ENCODE measurements at places on chromosomes 4 and X.

DNA sequence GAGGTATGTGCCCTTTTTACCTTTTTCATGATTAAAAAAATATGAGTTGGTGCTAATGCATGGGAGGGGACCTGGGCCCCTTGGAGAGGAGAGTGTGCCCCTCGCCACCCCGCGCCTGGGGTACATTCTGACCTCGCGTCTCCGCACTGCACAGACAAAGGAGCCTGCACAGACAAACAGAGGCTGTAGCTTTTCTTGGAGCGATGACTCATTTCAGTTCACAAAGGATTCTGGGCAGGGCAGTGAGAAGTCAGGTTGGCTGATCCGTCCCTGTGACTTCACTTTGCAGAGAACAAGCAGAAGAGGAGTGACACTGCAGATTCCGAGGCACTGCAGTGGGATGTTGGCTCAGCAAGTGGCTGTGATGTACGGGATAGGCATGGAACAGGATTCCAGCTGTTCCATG, 82.9 kb downstream of the STOX2 start:
- peak; percentile 65 for DNase-seq

DNA sequence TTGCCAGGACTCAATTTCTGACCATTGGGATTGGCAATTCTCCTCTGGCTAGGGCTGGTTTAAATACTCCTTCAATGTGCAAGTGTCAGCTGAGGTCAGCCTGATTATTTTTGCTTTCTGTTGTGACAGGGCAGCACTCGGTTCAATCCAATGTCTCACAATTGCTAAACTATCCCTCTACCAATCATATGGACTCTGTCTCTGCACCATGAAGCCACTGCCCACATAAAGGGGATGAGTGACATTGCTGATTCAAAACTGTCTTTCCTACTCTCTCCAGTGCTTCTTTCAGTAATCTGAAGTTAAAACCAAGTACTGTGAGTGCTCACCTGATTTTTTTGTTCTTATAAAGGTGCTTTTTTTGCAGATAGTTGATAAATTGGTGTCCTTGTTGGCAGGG, 1030.7 kb downstream of the GLUD2 start:
- DNase-seq, result no peak

DNA sequence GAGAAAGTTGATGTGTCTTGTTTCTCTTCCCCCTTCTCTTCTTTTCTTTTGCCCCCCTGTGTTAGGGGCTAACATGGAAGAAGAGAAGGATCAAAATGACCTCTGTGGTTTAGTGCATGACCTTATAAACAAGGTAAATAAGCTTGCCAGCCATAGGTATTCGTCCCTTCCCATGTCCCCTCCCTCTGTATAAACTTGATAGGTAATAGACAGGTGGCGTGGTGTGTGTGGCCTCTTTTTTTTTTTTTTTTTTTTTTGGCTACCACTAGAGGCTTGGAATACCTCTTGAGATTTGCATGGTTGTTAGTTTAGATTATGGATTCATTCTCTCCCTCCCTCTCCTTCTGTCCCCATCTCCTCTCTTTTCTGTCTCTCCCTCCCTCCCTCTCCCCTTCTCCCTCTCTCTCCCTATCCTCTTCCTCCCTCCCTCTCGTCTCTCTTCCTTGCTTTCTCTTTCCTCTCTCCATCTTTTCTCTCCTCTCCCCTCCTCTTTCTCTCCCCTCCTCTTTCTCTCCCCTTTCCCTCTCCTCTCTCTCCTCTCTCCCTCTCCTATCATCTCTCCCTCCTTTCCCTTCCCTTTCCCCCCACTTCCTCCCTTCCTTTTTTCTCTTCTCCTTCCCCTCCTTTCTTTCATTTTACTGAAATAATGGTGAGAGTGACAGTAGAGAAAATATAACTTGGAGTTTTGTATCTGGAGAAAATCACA, 134.4 kb downstream of the AFF1 start:
- no peak for DNase-seq

- no peak for DNase-seq
These were observed 37.4 kb downstream of the ASIC5 start for GRCh38 chr4:155828628-155829027.

- DNase-seq, result no peak
These were observed 201.6 kb downstream of the BMPR1B start for GRCh38 chr4:94959307-94959706.

GRCh38 chrX:33183361-33183760, 28.0 kb downstream of the DMD start:
- no peak for DNase-seq

- DNase-seq, result no peak
These were observed 8.1 kb upstream of the COMMD8 start for GRCh38 chr4:47471591-47471990.

DNA sequence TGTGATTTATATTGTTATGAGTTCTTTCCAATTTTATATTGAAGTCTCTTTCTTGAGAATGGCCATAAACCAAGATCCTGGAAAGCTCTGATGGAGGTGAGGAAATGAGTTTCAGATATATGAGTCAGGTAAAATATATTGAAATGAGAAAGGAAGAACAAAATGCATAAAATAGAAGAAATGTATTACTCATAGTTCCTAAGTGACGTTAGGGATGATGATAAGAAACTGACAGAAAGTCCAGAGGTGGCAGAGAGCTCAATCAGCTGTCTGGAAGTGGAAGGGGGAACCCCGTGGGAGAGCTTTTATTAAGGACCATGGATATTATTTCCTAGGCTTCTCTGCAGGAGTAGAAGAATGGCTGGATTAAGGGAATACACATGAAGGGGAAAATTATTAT, 24.6 kb downstream of the UGT2B7 start:
- no peak for DNase-seq

- no peak for DNase-seq
These were observed 42.8 kb upstream of the HPF1 start for GRCh38 chr4:169800541-169800940.

DNA sequence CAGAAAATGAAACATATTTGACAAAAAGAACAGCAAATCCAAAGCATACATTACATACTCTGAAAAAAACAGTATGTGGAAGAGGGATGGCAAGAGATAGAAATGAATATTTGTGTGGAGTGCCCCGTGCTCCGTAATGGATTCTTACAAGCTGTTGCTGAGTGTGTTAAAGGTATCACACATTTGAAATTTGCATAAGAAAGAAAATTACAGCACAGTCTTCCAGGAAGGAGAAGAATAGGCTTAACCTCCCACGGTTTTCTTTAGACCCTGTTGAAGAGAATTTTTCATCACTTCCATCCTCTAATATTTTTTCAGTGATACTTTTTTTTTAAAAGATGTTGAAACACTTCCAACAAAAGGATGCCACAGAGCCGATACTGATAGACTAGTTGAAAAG, 1489.4 kb downstream of the RAPGEF2 start:
- DNase-seq, result no peak

DNA sequence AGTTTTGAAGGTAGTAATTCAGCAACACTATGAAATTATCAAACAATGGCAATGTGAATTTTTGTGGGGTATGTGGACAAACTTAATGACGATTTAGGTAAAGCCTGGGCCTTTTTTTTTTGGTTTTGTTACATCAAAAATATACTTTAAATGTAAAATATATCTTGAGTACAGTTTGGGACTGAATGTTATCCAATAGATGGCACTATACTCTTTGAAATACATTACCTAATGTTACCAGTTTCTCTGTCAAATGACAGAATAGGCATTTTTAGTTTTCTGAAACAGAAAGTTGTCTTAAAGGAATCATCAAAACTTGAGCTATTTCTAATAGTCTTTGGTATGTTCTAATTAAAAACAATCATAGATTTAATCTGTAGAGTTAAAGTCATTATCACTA, 1651.9 kb downstream of the C4orf33 start:
- no peak for DNase-seq

DNA sequence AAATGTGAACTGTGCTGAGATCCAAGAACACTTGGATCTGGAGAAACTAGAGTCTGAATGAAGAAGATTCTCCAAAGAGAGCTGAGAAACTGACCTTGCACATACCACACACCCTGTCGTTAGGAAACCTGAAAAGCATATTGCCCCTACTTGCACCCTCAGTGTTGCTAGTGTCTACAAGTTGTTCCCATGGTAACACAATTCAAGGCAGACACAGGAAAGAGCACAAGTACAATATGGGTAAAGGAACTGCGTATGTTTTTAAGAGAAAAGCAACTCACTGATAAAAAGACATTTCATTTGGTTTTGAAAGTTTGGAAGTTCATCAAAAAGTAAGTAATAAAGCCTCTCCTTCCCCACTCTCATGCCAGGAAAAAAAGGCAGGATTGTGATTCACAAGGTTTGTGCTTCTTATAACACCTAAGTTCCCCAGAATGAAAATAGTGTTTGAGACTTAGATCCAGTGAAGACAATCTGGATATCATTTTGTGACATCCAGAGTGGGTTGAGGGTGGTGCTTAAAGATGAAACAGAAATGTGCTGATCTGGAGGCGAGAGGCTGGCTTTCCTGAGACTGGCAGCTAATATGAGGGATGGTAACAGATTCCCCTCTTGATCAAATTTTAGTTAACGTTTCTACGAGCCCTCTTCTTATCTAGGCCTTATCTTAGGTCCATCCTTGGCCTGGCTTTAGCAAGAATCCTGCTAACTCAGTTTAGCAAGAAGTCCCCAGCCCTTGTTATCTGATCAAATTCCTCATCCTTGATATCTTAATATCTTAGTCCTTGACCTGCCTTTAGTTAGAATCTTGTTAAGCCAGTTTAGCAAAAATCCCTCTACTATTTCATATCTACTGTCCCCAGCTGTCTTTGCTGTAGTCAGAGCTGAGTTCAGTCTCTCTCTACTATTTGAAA, 42.3 kb downstream of the NIPAL1 start:
- DNase-seq, result no peak

DNA sequence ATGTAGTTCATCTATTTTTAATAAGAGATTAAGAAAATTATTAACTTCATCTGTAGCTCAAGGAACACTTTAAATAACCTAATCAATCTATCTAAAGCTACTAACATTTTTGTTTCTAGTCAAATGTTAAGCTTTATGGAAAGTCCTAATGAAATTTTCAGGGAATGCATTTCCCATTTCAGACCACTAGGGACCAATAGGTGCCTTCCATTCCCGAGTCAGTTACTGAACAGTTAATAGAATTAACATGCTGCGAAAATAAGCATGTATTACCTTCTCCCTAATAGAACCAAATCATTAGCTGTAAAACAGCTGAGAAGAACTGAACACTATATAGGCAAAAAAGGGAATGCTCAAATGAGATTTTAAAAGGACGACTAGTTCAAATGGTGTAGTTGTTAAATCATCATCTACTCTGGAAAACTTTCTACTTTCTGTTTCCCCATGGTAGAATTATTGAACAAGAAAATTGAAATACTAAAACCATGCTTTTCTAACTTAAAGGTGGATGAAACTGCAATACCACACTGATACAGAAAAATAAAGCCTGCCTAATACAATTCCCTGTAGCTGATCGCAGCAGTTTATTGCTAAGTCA, 22.5 kb downstream of the STX18 start:
- no peak for DNase-seq

DNA sequence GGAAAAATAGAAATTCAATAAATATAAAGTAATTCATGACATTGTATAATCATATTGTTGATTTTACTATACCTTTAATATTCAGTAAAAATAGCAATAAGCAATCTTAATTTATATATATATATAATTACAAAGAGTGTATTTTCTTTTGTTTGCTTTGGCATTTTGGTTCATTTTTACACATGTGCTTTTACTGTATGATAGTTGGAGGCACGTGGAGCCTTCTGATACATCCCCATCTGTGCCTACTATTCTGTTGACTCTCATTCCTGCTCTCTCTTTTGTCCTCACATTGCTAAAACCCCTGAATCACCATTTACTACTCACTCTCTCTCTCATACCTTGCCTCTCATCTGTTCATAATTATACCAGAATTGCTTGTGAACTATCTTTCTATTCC, 106.4 kb upstream of the NDST4 start:
- DNase-seq, result no peak

DNA sequence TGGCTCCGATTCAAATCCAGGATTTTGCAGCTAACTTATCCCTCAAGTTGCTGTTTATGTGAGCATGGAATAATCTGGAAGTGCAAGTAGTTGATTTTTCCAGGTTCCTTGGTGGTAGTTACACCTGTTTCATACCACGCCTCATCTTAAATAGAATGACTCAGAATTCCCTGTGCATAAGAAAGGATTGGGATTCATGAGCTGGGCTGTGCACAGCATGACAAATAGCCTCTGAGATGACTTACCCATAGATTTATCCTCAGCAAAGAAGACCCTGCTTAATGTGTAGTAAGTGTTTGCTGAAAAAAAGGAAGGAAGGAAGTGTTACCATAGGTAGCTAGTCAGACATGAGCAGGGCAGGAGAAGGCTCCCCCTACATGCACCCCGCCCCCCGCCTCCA, 777.7 kb upstream of the ADGRL3 start:
- no peak for DNase-seq

DNA sequence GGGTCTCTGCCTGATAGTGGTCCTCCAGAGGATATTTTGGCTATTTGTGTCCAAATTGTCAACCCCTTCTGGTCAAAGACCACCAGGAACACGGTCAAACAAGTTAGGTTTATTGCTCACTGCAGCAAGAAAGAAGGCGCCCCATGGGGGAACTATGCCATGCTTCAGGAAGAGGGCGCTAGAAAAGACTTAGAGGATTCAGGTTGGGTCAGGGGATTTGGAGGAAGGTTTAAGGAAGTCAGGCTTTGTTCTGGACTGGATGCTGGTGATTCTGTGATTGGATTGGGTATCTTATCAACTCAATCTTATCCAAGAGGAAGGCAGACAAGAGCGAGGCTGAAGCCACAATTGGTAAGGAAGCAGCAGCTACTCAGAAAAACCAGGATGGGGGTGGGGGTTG, 14.3 kb upstream of the ELF4 start:
- no peak for DNase-seq

- DNase-seq, result no peak
These were observed 5.7 kb upstream of the RHOH start for GRCh38 chr4:40190880-40191815.

- DNase-seq, result no peak
These were observed 148.2 kb downstream of the LDB2 start for GRCh38 chr4:16750216-16750615.

GRCh38 chrX:13263560-13264251, 56.1 kb downstream of the ATXN3L start:
- DNase-seq, result no peak

- DNase-seq, result no peak
These were observed 175.0 kb downstream of the PPP3CA start for GRCh38 chr4:101172369-101172768.

GRCh38 chr4:41258783-41259182, 2.1 kb downstream of the UCHL1 start:
- DNase-seq, result no peak

DNA sequence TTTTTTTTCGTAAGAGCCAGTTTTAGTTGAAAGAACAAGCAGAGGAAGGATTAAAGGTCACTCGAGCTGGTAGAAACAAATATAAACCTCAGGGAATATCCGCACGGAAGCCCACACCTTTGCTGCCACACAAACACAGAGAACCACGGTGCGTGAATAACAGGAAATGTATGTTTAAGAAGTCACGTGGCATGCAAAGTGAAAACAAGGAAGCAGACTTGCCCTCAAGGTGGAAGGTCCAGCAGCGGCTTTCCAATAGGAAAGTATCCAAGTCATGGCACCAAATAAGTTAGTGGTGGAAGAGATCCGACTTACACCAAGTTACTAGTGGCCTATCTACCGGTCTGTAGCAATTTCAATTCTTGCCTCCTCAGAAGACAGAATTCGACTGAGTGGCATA, 215.5 kb downstream of the HHIP start:
- DNase-seq, result no peak

All from keratinocyte (primary cell).